D721Med (cell line): ENCODE measurements at places on chromosomes 2 and 18.

DNA sequence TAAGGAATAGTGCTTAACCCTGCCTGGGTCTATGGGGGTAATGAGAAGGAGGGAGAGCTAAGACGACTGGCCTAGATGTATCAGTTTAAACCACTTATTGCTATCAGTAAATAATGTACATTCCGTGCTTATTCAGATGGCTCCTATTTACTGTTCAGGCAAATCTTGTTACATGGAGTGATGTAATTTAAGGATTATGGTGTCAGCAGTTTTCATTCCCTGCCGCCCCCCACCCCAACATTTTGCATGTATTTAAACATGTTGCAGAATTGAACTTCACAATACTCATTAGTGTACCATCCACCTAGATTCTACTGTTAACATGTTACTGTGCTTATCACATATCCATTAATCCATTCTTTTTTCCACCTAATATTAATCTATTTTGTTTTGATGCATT lies 11.7 kb downstream of the AGPS start:
- no peak for DNase-seq

DNA sequence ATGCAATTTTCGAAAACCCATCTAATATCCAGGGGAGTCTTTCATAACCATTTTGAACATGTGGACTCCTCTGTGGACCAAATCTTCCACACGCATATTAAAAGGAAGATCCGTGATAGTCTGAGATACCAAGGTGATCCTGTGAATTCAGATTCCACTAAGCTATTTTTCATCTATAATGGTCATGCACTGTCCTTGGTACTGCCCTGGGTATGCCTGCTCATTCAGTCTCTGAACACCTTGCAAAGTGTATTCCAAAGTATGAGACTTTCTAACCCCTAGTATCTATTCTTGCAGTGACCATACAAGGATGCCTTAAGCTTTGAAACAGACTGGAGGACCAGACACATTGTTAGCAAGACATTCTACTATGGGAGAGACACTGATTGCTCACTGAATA lies 217.6 kb upstream of the CCDC150 start:
- DNase-seq: no peak

GRCh38 chr2:50103442-50103841 lies 928.5 kb downstream of the NRXN1 start:
- no peak for DNase-seq

DNA sequence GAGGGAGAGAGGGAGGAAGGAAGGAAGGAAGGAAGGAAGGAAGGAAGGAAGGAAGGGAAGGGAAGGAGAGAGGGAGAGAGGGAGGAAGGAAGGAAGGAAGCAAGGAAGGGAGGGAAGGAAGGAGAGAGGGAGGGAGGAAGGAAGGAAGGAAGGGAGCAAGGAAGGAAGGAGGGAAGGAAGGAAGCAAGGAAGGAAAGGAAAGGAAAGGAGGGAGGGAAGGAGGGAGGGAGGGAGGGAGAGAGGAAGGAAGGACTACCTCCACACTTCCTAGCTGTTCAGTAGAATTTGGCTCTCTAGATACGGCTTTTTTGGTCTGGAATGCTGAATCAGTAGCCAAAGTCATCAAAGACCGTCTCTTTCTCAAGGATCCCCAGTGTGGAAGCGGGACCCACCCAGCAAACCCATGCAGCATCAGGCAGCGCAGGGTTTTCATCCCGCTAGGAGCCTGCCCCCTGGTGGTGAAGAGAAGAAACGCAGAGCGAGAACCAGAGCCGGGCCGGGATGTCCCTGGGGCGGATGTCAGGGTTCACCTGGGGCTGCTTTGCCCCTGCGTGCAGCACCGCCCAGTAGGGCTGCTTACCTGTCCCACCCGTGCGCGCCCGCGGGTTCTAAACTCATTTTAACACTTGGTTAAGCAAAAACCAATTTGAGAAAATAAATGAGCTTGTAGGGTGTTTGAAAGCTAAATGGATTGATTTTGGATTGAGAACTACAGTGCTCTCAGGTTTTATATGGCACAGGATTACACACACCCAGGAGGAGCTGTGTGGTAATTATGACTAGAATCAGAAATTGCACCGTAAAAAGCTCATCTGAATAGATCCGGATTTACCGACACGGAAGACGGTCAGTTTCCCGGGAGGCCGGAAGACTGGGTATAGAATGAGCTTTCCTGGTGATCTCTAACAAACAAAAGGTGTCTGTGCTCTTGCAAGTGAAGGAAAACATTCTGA lies 48.1 kb upstream of the ARL4C start:
- DNase-seq: peak; percentile 75

GRCh38 chr2:54519841-54520459 lies 63.8 kb downstream of the SPTBN1 start:
- DNase-seq: no peak
